ENCODE measurements at places on chromosomes 11 and 22. TPM values are rescaled to one million over a fixed set of nuclear protein-coding genes. Genes with fewer than 3 reads are reported as not detected.

GDPD5 gene
- total RNA-seq: 49.4 TPM

SHANK2 gene
- total RNA-seq: 0.02 TPM

MRPL23 gene
- 292 TPM for total RNA-seq

UCP3 gene
- 0.05 TPM for total RNA-seq

RTN4RL2 gene
- 1.6 TPM for total RNA-seq

DLG2 gene
- 0.67 TPM for total RNA-seq

ACRV1 gene
- not detected for total RNA-seq

NNMT gene
- 204 TPM for total RNA-seq

TMPRSS4 gene
- not detected for total RNA-seq

FXYD6 gene
- 2.1 TPM for total RNA-seq

FAU gene
- 286 TPM for total RNA-seq

FLRT1 gene
- not detected for total RNA-seq

SLC35E4 gene
- total RNA-seq: 9.1 TPM

RCOR2 gene
- total RNA-seq: 0.14 TPM

RTN4R gene
- total RNA-seq: 10.9 TPM

PTH gene
- not detected for total RNA-seq

PHLDB1 gene
- 101 TPM for total RNA-seq

KRTAP5-7 gene
- total RNA-seq: not detected

VSIG10L2 gene
- not detected for total RNA-seq

MAPK8IP2 gene
- total RNA-seq: 10.8 TPM

Data from A172 (cell line).